Activated T-helper 1 cell treated with anti-CD3 and anti-CD28 coated beads, Interleukin-2, amount 50 U/mL, for 16 hours (primary cell): ENCODE measurements at places on chromosomes 2 and 18.

DNA sequence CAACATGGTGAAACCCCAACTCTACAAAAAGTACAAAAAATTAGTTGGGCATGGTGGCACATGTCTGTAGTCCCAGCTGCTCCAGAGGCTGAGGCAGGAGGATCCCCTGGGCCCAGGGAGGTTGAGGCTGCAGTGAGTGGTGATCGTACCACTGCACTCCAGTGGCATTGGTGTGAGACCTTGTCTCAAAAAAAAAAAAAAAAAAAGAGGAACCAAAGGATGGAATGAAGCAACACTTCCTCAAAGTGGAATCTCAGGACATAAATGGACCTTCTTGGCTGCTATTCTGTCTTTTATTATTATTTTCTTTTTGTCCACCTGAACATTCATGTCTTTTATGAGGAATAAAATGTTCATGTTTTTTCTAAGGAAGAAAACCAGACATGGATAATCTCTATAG, 13.7 kb downstream of the GEMIN6 start:
- DNase-seq, result no peak

GRCh38 chr2:66596256-66596655, 161.3 kb downstream of the MEIS1 start:
- DNase-seq, result no peak

DNA sequence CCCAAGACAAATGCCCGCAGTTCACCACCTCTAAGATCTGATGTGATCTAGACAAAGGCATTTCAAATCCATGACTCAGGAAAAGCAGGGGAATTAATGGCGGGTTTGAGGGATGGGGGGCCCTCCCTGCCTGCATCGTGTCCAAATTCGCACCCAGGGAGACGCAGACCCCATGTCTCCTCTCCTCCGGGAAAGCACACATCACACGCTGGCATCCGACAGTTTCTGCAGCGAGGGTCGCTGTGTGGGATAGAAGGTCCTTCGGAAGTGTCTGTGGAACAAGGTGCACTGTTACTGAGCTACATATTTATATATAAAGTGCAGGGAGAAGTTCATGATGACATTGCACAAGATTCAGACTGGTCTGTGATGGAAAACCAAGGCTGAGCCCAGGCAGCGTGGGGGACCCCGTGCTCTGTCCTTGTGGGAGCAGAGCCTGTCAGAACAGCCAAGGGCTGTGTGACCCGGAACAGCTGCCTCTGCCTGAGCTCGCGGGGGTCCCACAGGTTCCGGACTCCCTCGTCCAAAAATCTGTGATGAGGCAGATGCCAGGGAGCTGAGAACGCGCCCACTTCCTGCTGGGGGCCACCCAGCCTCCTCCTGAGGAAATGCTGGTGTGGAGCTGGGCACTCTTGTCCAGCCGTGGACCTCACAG, 82.3 kb upstream of the CTDP1 start:
- DNase-seq, result no peak

DNA sequence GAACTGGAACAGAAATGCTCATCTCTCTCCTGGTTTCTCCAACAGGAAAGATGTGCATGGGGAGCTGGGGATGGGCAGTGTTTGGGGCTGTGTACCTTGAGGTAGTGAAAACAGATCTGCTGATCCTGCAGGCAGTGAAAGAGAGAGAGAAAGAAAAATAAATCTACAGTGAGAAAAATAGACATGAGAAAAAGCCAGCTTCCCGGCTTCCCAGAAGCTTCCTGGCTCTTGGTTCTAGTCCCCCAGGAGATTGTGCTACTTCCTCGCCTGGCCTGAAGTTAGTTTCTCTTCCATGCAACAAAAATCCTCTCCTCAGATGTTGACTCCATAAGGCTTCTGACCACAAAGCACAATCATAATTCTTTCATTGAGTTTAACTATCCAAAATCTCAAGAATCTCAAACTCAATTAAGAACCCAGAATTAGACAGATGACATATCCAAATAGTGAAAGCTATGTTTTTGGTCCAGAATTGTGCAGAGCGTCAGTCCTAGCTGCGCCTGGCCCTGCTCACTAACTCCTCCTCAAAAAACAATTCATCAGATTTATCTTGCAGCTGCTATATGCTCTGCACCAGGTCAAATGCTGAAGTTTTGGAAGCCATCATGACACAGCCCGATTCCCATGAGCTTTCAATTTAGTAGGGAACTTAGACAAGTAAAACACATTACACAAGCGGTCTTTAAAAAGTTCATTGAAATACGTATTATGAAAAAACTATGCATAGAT, 20.1 kb upstream of the NAB1 start:
- no peak for DNase-seq

DNA sequence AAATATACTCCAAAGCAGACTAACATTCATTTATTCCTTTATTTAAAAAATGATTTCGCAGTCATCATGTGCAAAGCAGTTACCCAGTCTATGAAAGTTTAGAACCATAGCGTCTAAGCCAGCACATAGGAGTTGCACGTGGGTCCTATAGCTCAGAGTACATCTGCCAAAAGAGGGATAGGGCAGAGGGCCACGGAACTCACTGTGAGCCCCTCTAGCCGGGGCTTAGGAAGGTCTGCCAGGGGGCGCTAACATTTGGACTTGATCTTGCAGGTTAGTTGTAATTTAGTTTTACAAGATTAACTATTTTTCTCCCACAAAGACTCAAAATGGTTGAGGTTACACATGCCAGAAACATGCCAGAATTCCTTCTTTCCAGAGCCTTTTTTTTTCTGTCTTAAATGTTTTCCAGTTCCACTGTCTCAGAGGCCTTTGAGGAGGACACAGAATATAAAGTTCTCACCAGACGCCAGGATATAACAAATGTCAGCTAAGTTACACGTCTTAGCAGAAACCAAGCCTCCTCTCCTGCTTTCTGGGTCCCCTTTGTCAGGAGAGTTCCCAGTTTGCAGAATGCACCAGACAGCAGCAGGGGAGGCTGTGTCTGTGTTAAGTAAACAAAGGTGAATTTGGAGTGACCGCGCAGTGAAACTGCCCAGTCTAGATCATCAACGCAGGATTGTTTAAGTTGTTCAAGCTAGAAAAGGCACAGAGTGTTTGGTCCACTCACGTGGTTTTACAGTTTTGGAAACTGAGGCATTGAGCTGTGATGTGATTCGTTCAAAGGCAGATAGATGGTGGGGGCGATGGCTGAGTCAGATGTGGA, 292.0 kb downstream of the PRKCE start:
- no peak for DNase-seq

GRCh38 chr2:97951155-97951680, 44.5 kb downstream of the TMEM131 start:
- DNase-seq, result no peak

GRCh38 chr2:200469708-200470211, 40.1 kb downstream of the KCTD18 start:
- no peak for DNase-seq

DNA sequence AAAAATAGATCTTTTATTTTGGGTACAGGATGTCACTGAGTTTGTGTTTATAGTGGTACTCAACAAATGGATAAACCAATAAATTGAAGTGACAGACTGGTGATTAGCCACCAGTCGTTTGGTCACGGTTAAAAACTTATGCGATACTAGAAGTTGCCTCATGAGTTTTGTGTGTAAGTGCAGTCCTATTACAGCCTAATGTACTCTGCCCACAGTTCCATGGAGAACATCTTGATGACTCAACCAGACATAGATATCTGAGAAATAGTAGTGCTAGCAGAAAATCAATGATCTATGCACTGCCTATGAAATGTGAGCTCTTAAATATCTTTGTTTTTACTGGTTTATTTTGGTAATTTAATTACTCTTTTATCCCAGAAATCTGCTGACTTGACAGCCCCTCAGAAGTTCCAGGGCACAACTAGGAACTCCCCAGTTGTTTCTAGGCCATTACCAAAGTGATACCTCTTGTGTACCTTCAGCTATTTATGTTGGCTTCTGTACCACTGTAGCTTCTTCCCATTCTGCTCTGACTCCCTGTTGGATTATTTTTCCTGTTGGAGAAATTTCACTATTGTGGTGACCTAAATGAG, 209.1 kb upstream of the KCNJ3 start:
- no peak for DNase-seq
